ENCODE measurements at places on chromosomes 2 and 18. TPM values are rescaled to one million over a fixed set of nuclear protein-coding genes. Genes with fewer than 3 reads are reported as not detected.

GRCh38 chr2:189144700-189145211 is 34.8 kb downstream of the COL5A2 start:
- no peak for DNase-seq

- no peak for DNase-seq
These were observed 29.8 kb downstream of the POLR1A start for GRCh38 chr2:86075886-86076285.

- DNase-seq = peak; percentile 42
These were observed 171.5 kb downstream of the EVA1A start for GRCh38 chr2:75389271-75389670.

DNA sequence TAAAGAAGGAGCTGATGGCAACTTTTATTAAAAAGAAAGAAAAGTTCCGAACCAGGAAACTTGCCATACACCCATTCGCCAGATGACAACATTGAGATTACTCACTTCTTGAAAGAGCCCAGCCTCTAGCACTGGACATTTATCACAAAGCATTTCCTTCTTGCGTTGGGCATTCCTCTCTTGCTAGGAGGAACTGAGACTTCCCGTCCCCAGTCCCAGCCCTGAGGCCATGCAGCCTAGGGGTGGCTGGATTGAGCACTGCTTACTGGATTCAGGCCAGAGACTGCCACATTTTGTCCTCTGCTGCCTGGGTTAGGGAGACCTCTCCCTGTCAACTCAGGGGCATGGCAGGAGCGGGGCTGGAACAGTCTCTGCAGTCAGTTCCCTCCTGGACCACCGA is 80.1 kb downstream of the SDC1 start:
- DNase-seq = no peak

DNA sequence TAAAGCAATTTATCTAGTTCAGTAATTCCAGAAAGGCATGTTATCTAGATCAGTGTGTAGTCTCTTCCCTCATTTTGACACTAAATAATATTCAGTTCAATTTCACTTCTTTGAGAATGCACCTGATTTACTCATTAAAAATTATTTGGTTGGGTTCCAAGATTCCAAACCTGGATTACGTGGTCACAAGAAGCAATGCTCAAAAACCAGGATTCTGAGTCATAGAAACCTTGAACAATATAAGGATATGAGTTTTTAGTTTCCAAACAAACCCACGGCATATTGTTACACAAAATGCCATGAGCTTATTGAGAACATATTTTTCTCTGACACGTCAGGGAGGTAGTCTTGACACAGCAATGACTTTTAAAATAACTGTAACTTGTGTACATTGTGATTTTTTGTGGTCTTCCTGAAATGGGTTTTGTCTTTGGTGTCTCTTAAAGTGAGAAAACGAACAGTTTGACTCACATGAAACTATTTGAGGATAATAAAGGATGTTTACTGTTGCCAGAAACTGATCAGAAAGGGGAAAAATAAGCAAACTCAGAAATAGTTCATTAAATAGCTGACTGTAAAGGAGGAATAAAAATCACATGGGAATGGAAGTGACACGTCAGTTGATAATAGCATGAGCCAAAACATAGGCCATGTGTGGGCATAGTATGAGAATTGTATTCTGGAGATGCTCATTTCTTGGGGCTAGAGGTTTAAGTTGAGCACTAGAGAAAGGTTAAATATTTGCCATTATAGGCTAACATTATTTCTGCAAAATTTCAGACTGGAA is 617.7 kb upstream of the CDH2 start:
- no peak for DNase-seq

- no peak for DNase-seq
These were observed 208.9 kb downstream of the SPP2 start for GRCh38 chr2:234259440-234259839.

- DNase-seq = no peak
These were observed 464.1 kb upstream of the ZEB2 start for GRCh38 chr2:144984038-144984437.

GRCh38 chr2:8125741-8126711 is 555.8 kb upstream of the ID2 start:
- DNase-seq = no peak

DNA sequence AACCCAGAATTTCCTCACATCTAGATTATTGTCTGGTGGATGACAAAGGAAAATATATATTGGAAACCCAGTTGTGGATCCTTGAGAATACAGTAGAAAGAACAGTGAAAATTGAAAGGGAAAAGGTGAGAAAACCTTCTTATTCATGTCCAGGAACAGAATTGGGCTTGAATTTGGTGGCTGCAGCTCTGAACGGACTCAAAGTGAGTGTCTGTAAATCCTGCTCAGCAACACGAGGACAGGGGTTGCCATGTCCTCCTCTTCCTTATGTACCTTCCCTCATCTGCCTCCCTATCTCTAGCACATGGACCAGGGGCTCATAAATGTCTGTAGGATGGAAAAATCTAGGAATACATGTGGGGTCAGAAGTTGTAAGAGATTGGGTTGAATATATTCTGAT is 152.2 kb downstream of the RPIA start:
- DNase-seq = no peak

GRCh38 chr2:224645722-224646121 is 60.6 kb upstream of the CUL3 start:
- DNase-seq = no peak

DNA sequence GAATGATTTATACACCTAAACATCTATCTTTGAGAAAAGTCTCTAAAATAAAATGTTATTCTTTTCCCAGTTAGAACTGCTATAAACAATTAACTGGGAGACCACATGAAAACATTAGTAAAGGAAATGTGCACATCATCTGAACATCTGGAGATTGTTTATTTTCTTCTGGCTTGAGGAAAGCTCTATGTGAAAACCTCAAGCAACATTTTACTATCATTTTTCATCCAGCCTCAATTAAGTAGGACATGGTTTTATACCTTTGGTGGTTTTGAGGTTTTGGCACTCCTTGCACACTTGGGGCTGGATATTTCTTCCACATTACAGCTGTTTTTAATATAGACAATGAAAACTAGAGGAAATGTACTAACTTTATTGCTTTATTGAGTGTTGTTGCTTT is 609.5 kb upstream of the SLC8A1 start:
- no peak for DNase-seq

DNA sequence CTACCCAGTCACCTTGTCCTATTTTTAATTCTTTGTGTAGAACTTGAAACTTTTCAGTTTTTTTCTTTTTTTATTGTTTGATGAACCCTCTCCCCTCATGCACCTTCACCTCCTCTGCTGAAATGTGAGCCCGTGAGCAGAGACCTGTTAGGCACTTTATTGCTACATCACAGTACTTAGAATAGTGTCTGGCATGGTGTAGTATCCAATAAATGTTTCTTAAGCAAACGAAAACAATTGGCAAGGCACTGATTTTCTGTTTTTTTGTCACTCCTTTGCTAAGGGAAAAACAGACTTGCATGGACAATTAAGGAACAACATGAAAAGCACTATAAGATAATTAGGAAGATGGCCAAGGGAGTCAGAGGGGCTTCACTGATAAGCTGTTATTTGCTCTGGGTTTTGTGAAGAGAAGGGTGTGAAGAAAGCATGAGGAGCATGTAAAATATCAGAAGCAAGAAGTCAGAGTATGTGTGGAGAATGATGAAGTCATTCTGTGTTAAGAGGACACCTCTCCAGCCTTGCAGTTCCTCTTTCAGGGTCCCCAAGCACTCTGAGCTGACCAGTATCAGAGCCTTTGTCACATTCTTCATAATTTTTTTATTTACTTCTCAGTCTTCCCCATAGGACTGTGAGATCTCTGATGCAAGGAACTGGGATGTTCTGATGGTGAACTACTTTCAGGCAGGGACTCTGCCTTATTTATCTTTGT is 99.7 kb upstream of the CAVIN2 start:
- no peak for DNase-seq

DNA sequence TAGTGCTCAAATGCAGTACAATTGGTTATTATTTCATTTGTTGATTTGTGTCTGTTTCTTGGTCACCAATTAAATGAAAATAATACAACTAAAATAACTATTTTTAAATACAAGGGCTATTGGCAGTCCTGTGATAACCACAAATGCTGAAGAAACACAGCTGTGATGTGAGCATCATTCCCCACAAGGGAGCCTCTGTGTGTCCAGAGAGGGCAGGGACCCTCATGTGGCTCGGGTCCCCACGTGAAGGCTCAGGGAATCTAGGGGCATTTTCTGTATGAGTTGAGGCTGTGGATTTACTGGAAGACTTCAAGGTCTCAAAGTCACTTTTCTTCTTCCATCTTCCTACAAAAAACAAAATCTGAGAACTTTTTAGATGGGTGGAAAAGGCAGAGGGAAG is 316.1 kb upstream of the RAB12 start:
- no peak for DNase-seq

- no peak for DNase-seq
These were observed 9.8 kb upstream of the ZNF512 start for GRCh38 chr2:27572998-27573429.

DNA sequence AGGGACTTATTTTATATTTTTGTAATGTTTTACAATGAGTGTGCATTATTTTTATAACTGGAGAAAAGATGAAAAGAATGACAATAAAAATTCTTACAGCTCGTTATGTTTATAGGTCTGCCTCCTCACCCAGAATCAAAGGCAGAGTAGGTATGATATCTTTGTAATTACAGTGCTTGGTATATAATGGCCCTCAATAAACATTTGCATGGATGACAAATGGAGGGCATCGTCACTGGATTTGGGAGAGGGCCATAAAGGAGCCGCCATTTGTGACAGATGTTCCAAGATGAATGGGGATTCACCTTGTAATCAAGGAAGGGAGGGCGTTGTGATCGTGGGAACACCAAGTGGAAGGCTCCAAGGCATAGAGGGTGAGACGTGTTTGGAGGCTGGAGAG is 22.6 kb upstream of the GIGYF2 start:
- no peak for DNase-seq

- no peak for DNase-seq
These were observed 26.3 kb downstream of the ACSL3 start for GRCh38 chr2:222887124-222887523.

DNA sequence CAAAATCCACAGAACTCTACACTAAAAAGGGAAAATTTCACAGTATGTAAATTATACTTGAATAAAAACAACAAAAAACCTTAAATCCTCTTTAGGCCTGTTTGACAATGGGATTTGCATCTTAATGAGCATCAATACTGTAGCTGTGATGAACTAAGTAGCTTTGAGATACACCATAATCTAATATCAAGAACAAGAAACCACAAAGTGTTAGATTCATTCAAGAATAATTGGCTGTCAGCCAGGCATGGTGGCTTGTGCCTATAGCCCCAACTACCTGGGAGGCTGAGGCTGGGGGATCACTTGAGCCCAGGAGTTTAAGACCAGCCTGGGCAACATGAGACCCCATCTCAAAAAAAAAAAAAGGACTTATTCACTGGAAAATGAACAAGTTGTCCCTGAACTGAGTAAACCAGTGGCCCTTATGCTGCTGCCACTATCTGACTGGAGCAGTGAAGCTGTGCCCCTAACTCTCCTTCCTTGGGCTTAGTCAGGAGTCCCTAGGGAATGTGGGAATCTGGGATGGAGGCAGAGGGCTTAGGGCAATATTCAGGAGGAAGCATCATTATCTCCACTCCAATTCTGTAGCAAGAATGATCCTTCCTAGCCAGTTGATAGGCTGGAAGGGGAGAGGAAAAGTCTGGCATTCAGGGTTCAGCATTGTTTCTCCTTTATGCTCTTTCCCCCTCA is 88.5 kb downstream of the PRKCE start:
- no peak for DNase-seq

- no peak for DNase-seq
These were observed 33.5 kb downstream of the MRPS9 start for GRCh38 chr2:105071379-105071778.

- DNase-seq = no peak
These were observed 35.6 kb downstream of the WIPF1 start for GRCh38 chr2:174561972-174562370.

DNA sequence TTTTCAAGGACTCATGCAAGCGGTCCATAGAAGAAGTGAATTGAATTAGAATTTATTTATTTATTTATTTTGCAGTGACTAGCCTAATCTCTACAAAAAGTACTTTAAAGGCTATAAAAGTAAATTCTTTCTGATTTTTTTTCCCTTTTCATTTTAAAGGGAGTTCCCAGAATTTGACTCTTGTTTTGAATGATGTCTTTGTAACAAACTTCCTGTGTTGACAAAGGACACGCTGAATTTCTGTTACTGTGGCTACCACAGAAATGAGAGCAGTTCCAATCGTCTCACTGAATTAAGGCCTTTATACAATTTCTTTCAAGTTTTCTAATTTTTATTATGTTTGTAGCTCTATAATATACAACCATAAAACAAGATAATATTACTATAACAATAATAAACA is 46.3 kb upstream of the LPIN2 start:
- no peak for DNase-seq

DNA sequence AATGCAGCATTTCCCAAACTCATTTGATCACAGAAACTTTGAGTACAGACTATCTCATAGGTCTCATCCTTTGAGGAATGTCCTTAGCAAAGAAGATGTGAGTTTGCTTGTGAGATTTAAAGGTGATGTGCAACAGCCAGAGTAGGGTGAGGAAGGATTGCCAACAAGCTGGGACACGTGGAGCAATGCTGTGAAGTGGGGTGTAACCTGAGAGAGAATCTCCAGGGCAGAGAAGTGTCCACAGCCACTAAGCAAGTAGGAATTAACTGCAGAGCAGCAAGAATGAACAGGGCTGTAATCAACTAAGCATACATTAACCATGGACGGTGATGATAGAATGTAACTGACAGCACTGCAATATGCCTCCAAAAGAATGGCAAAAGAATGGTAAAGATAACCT is 469.9 kb upstream of the NRP2 start:
- no peak for DNase-seq

GRCh38 chr2:202529389-202529788 is 105.4 kb upstream of the FAM117B start:
- DNase-seq = no peak

- DNase-seq = no peak
These were observed 496.3 kb downstream of the SLC4A3 start for GRCh38 chr2:220123751-220124150.

- DNase-seq = no peak
These were observed 473.4 kb upstream of the TRIB2 start for GRCh38 chr2:12243381-12243780.

GRCh38 chr2:7242189-7242867 is 325.1 kb downstream of the RNF144A start:
- no peak for DNase-seq

GRCh38 chr2:121648206-121649148 is 785 bp downstream of the CLASP1 start:
- DNase-seq = peak; percentile 70

GLS gene
- 195 TPM for total RNA-seq

NTSR2 gene
- total RNA-seq = not detected

ACOXL gene
- not detected for total RNA-seq

TUBA3E gene
- not detected for total RNA-seq

NT5DC4 gene
- total RNA-seq = 10.3 TPM

ASAP2 gene
- not detected for total RNA-seq

BOLL gene
- not detected for total RNA-seq

SPTBN1 gene
- 145 TPM for total RNA-seq

RAX gene
- not detected for total RNA-seq

CFAP210 gene
- not detected for total RNA-seq

RGPD4 gene
- not detected for total RNA-seq

PDE1A gene
- not detected for total RNA-seq
